ENCODE measurements at places on chromosomes 5 and 9.

DNA sequence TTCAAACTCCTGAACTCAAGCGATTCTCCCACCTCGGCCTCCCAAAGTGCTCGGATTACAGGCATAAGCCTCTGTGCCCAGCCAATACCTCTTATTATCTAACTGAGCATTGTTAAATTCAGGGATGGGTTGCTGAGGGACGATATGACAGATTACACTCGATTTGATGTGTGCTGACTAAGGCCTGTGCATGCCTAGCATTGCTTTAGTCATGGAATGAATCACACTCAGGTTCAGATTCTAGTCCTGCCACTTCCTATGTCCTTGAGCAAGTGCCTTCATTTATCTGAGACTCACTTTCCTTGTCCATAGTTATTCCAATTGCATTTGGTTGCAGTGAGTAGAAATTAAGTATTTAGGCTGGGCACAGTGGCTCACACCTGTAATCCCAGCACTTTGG is 19.5 kb downstream of the THBS4 start:
- no peak for DNase-seq

DNA sequence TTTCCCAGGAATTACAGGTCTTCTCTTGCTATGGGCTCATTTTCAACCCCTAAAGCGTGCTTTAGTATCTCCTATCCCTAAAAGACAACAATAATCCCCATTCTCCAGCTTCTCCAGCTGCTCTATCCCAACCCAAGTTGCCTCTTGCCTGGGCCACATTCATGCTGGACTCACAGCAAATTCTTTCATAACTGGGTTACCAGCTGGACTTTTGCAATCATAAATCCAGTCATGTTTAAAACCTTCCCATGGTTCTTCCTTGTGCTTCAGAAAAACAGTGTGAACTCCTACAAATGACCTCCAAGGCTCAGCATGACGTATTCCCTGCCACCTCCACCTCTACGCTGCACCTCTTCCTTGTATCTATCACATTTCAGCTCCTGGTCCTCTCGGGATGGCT is 346.9 kb downstream of the GADD45G start:
- DNase-seq, result no peak

DNA sequence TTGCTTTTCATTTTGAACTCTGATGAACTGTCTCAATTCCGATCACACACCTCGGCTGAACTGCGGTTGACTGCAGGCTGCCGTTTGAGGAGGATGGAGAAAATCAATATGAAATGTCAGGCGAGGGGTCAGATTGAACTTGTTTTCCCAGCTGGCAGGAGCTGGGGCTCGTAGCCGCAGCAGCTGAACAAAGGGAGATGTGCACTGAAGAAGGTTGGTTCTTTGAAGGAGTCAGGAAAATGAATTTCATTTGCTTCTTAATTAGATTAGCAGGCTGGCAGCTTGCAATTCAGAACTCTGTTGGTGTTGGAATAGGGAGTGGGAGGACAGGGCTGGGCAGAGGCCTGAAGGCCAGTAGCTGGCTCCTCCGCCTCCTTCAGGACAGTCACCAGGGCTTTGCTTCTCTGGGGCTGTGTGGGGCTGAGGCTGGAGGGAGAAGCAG is 117.4 kb upstream of the GPR151 start:
- DNase-seq, result no peak

- DNase-seq, result no peak
Observed at GRCh38 chr5:173570321-173571090, 45.9 kb downstream of the BOD1 start.

DNA sequence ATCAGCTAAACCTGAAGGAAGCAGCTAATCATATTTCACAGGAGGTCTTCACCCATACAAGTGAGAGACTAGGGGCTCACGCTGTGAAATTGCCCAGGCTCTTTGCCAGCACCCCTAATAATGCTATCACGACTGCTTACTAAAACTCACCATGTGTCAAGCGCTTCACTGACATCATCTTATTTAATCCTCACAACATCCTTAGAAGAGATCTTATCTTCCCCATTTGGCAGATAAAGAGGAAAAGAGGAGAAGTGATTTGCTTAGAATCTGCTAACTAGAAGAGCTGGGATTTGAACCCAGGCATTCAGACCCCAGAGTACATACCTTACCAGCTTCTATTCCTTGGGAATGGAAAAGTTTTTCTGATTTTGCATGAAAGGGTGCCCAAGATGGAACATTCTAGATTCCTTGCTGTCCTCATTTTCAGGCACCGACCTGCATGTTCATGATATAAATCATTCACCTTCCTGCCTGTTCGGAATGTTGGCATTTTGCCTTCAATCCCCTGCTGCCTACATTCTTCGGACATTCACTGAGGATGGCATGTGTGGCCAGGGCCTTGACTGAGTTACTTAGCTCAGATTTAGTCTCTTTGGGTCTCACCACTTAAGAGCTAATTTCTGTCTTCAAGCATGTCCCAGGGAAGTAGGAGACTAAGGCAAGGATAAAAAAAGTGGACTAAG is 88.1 kb downstream of the SH3TC2 start:
- peak; percentile 86 for DNase-seq

DNA sequence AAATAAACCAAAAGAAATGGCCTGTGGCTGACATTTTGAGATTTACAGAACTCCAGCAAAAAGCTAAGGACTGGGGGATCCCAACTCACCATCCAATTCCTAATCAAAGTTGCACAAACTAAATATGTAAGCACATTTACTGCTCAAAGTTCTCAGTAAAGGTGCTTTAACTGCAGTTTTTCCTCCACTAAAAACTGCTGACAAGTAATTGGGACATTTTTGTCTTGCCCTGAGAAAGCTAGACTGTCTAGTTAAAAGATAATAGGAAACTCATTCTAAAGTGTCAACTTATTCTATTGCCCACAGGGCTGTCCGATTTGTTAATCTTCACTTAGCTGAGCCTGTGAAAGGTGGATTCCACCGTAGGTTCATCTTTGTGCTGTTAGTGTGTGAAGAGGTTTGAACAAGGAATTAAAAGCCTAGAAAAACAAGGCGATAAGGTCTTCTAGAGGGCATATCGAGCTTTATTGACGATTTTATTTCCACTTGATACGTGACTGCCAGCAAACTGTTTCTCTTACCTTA is 1.0 kb downstream of the DOCK8 start:
- no peak for DNase-seq

- DNase-seq, result no peak
Observed at GRCh38 chr5:74196233-74196632, 444.3 kb downstream of the ENC1 start.

GRCh38 chr9:129675620-129676019 is 10.2 kb downstream of the PRRX2 start:
- DNase-seq, result no peak

- no peak for DNase-seq
Observed at GRCh38 chr5:8943301-8943700, 602.6 kb downstream of the SEMA5A start.

GRCh38 chr5:1330146-1330846 is 14.6 kb downstream of the CLPTM1L start:
- no peak for DNase-seq

DNA sequence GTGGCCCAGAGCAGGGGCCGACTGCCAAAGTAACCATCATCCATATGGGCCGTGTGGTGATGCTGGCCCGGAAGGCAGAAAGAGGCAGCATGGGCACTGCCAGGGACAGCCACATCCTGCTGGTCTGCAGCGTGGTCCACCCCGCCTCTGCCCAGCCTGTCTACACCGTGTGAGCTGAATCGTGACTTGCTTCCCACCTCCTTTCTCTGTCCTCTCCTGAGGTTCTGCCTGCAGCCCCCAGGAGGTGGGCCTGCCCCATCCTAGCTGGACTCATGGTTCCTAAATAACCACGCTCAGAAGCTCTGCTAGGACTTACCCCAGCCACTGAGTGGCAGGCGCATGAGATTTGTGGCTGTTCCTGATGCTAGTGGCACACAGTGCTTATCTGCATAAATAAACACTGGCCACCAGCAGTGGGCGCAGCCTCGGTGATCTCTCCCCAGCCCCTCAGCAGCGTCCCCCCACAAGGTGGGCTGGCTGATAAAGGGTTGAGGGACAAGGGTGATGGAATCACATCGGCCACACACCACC is 22.6 kb upstream of the SUSD3 start:
- DNase-seq, result no peak

- no peak for DNase-seq
Observed at GRCh38 chr5:160352308-160352707, 18.1 kb downstream of the C1QTNF2 start.

- no peak for DNase-seq
Observed at GRCh38 chr9:120654272-120654671, 60.0 kb downstream of the MEGF9 start.

- peak; percentile 13 for DNase-seq
Observed at GRCh38 chr9:132946631-132947295, 2.3 kb upstream of the TSC1 start.

DNA sequence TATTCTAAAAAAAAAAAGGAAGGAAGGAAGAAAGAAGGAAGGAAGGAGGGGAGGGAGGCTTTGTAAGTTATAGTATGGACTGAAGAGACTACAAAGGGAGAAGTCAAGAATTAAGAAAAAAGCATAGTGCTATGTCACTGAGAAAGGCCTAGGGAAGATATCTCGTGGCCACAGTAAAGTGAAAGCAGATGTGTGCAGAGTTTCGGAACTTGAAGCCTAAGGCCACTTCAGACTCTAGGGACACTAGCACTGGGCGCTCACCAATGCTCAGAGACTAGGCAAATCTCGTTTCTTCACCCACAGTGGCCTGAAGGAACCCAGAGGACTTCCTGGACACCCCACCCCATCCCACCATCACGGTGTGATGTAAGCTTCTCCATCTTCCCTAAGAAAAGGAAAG is 181.4 kb upstream of the TRPM3 start:
- DNase-seq, result no peak

Data from dermis blood vessel endothelial cell (primary cell).